ENCODE measurements at places on chromosomes 5 and 9.

DNA sequence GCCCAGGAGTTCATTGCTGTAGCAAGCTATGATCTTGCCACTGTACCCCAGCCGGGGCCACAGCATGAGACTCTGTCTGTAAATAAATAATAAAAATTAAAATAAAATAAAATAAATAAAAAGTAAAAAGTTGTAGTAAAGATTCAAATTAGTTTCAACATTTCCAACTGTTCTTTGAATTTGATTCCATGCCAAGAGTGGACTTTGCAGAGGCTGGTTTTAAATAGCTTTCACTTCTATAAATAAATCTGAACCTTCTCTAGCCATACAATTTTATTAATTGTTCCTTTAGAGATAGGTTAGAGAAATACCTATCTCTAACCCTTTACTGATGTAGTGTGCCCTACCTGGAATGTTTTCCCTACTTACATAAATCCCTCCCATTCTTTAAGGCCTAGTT, 129.7 kb upstream of the SLIT3 start:
- DNase-seq, result no peak

- DNase-seq, result peak; percentile 43
These were observed 12.1 kb downstream of the GALNT10 start for GRCh38 chr5:154202379-154203260.

DNA sequence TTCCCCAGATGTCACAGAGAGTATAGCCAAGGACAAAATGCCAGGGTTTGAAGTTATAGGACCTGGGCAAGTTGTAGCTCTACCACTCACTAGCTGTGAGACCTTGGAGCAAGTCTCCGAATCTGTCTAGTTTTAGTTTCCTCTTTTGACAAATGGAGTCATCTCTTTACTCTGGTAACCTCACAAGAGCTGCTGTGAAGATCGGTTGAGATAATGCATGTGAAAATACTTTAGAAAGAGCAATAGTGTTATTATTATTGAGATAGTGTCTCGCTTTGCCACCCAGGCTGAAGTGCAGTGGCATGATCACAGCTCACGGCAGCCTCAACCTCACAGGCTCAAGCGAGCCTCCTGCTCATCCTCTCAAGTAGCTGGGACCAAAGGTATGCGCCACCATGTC, 117.9 kb upstream of the NR5A1 start:
- no peak for DNase-seq

DNA sequence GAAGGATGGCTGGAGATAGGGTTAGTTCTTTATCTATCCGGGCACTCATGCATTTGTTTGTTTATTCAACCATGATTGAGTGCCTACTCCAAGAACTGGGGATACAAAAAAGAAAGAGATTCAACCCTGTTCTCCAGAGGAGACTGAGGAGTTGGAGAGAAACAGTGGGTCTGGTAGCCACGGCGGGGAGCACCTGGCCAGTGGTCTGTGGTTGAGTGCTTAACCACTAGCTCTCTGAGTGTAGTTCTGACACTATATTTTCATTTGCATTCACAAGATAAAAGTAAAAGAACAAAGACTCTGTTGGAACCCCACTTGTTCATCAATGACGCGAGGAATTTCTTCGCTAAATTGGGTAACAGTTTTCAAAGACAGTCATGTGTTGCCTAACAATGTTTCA, 295.5 kb upstream of the MSX2 start:
- no peak for DNase-seq

DNA sequence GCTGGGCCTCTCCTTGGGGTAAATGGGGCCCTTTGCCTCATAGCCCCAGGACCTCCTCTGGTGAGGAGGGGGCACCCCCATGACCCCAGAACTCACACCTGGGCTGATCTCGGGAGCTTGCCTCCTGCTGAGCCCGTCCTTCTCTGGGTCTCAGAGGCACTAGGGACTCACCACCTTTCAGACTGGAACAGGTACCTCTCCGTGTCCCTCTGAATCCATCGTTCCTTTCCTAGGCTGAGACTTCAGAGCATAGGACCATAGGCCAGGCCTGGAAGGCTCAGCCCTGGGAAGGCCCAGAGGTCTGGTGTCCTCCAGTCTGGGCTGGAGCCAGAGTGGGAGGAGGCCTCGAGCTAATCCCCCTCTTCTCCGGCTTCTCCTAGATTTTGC, 97.9 kb downstream of the CACNA1B start:
- no peak for DNase-seq

GRCh38 chr9:18834740-18835361, 198.2 kb downstream of the SAXO1 start:
- DNase-seq, result no peak

DNA sequence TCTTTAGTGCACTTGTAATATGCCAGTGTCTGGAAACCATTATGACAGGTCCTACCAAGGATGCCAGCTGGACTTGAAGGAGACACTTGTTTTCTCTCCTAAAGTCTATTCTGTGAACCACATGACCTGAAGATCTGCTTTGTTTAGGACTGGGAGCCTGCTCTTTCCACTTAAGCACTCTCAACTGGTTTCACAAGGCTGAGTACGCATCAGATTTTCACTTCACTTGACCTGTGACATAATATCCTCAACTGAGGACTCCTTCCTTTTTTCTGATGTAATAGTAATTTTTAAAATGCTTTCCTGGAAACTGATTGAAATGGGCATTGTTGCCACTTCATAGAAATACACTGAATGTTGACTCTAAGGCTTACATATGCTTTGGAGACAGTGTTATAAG, 52.2 kb downstream of the PDE8B start:
- DNase-seq, result no peak

DNA sequence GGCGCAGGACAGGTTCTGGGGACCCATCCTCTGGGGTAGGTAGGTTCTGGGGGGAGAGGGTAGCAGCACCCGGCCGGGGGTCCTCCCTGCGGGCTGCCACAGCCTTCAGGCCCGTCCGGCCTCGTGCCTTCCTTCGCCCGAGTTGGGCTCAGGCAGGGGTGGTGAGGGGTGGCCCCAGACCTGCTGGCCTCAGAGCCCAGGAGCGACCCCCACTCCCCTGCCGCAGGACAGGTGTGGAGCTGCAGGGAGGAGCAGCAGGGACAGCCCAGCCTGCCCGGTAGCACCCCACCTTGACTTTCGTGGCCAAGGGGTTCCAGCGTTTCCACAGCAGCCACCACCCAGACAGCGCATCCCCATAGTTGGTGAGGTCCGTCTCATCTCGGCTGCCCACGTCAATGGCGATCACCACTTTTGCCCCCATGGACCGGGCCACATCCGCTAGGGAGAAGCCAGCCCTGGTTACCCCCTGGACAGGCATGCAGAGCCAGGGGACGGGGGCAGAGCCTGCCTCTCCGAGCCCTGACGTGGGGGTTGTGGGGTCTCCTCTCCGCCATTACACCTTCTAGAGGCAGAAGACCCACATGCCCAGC, 3.4 kb upstream of the NSMF start:
- no peak for DNase-seq

- DNase-seq, result no peak
These were observed 235.4 kb downstream of the DMRT2 start for GRCh38 chr9:1285526-1285925.

DNA sequence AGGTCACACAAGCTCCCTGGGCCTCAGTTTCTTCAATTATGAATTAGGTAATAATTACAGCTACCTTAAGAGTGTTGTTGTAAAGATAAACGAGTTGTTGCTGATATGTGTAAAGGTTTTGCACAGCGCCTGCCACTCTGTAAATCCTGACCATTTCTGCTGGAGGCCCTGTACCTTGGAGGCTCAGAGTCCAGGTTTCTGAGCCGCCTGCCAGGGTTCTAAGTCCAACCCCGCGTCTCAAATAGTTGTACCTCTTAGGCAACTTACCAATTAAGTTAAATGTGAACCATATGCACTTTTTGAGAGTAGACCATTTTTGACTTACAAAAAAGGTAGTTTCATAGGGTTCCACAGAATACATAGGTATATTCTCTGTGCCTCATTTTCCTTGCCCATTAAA, 156.8 kb upstream of the KLF9 start:
- DNase-seq, result no peak

DNA sequence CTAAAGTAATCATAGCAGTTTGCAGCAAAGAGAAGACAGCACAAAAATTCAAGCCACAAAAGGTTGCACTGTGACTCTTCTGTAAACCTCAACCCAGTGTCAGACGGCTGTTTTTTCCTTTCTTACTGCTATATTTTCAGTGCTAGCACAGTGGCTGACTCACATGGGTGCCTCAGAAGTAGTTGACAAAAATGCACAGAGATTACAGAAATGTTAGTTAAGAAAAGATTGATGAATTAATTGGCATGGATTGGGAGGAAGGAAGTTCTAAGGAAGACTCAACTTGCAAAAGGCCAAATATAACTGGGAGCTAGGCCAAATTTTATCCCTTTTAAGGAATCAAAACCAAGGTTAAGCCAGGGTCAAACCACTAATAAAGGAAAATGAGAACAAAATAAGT, 43.7 kb upstream of the ITGA1 start:
- DNase-seq, result no peak

Data from stimulated activated CD4-positive, alpha-beta T cell treated with anti-CD3 and anti-CD28 coated beads, Interleukin-4, amount 100 ng/mL, for 4 hours (primary cell).